Kidney epithelial cell (primary cell): ENCODE measurements at places on chromosomes 5 and 9. TPM values are rescaled to one million over a fixed set of nuclear protein-coding genes. Genes with fewer than 3 reads are reported as not detected.
A peak's percentile ranks its signal among the peaks of the same experiment; 100 is the strongest.

GRCh38 chr9:98146101-98146991 is 27.3 kb upstream of the TRIM14 start:
- peak; percentile 18 for DNase-seq

GRCh38 chr9:2727966-2728613 is 10.8 kb downstream of the KCNV2 start:
- no peak for DNase-seq

GRCh38 chr5:159533197-159533596 is 202.9 kb upstream of the IL12B start:
- no peak for DNase-seq

GRCh38 chr9:114226246-114227055 is 71.1 kb downstream of the COL27A1 start:
- DNase-seq: no peak

GRCh38 chr9:84669288-84670137 is at the start of gene NTRK2:
Gene NTRK2 (plus strand): TSS chr9:84669729. CDS start chr9:84670749, 1,020 bp downstream.
- DNase-seq: no peak

DNA sequence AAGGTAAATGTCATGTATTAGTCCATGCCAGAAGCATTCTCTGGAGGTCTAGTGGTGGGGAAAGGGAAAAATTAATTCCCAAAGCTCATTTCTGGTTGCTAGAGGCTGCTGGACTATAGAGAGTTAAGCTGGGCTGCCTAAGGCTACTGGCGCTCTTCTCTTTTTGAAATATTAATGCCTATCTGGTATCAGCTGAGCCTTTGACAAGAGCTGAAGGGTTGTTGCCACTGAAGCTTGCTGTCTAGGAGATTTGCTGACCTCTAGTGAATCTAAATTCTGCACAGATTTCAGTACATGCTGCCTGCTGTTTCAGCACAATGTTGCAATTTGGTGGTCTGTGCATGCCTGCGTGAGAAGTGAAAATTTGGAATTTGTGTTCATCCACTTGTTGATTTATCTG is 29.1 kb upstream of the PLCXD3 start:
- no peak for DNase-seq

DNA sequence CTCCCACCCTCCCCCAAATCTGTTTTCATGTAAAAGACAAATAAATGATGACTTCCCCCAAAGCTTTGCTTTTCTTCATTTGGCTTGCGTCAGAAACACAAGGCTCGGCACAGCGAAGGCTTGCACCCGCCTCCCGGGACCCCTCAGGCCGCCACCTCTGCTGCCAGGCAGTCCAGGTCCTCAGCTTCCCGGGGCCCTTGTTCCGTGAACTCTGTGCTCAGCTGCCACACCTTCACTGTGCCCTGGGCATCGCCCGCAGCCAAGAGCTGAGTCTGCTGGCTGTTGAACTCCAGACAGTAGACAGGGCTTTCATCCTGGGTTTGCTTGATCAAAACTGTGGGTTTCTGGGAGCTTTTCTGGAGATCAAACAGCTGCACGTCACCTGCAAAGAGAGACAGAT is 23.0 kb downstream of the DYNC2I2 start:
- no peak for DNase-seq

GRCh38 chr9:38276771-38277439 is 115.6 kb upstream of the ALDH1B1 start:
- no peak for DNase-seq

DNA sequence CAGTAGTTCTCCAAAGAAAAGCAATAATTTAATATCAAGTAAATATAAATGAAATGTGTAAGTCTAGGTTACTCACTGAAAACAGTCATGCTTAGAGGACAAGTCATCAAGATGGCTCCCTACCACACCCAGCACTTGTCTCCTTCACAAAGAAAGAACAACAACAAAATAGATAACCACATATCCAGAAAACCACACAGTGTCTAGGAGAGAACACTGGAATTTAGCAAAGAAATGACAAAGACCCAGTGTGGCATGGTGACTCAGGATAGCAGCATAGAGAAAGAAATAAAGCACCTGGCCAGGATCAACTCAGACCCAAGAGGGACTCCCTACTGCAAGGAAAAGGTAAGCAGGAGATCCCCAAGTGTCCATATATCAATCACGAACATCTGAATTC is 356.2 kb downstream of the TMEM161B start:
- DNase-seq: no peak

GRCh38 chr5:144156767-144157171 is 13.7 kb downstream of the YIPF5 start:
- no peak for DNase-seq

GRCh38 chr9:35028341-35028740 is 38.8 kb downstream of the DNAJB5 start:
- no peak for DNase-seq

DNA sequence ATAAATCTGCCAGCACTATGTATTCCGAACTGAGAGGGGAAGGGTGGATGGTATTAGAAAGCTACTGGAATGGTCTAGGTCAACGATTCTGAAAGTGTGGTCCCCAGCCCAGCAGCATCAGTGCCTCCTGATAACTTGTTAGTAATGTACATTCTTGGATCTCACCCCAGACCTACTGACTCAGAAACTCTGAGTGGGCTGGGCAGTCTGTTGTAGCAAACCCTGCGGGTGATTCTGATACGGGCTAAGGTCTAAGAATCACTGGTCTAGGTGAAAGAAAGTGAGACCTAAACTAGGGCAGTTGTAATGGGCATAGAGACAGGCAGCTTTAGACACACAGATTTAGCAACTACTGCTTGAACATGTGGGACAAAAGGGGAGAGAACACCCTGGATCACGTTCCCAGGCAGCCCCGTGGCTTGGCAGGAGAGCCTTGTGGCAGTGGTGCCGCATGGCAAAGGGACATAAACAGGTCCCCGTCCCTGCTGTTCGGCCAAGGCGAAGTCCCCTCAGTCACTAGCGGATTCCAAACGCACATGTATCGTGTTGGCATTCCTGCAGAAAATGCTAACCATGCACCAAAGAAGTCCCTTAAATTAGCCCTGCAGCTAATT is 216.3 kb downstream of the TTLL11 start:
- no peak for DNase-seq

DNA sequence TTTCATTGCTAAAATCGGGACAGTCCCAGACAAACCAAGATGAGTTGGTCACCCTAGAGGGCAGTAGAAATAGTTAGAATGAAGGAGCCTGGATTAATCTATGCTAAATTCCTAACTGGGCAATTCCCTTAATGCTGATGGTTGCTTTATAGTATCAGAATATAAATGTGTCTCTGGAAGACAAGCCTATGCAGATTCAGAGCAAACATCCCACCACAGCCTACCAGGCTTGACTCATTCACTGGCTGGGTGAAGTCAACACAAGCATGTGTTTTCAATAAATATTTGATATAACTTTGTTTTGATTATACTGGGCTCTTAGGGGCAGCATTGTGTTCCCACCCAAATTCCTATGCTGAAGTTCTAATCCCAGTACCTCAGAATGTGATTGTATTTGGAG is 79.3 kb downstream of the RMI1 start:
- no peak for DNase-seq

- no peak for DNase-seq
Observed at GRCh38 chr5:62681117-62681850, 102.7 kb downstream of the LRRC70 start.

- DNase-seq: no peak
Observed at GRCh38 chr5:80101993-80102392, 66.8 kb downstream of the THBS4 start.

The JAKMIP2 gene
- total RNA-seq: 0.42 and 0.82 TPM in 2 replicates

The TMEM215 gene
- not detected in 2 replicates for total RNA-seq

The PCSK5 gene
- 2.3 and 3.8 TPM in 2 replicates for total RNA-seq

The RECK gene
- 4.0 and 4.8 TPM in 2 replicates for total RNA-seq

The CAVIN4 gene
- total RNA-seq: 3.1 and 3.6 TPM in 2 replicates

The IL5 gene
- total RNA-seq: not detected in 2 replicates

The TXNDC8 gene
- not detected in 2 replicates for total RNA-seq

The LIX1 gene
- 0.07 TPM in 1 of 2 replicates, not detected in the other for total RNA-seq

The ZBTB26 gene
- 4.2 and 6.5 TPM in 2 replicates for total RNA-seq

The SLC34A3 gene
- total RNA-seq: 0.25 TPM in 1 of 2 replicates, not detected in the other

The CDC20B gene
- total RNA-seq: 0.27 TPM in 1 of 2 replicates, not detected in the other

The ZNF79 gene
- 5.1 and 5.7 TPM in 2 replicates for total RNA-seq

The SOHLH1 gene
- not detected in 2 replicates for total RNA-seq
